Activated gamma-delta T cell (primary cell): ENCODE measurements at places on chromosomes 7 and 10.

GRCh38 chr10:96688789-96689188 lies 31.5 kb downstream of the PIK3AP1 start:
- no peak for DNase-seq

GRCh38 chr10:31855033-31855432 lies 73.6 kb downstream of the ARHGAP12 start:
- no peak for DNase-seq

DNA sequence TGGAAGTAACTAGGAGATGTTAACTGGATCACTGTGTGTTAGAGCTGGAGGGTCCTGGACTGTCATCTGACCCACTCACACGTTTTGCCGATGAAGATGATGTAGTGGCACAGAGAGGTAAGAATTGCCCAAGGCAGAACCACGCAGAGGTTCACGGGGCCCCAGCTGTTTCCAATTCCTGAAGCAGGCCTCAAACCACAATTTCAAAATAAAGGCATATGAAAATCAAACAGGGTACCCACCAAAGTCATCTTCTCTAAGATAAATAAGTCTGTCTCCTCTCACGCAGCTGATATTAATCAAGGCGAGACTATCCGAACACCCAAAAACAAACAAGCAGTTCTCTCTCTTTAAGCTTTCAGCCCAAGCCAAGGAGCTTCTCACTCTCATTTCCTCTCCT lies 113.3 kb upstream of the JCAD start:
- DNase-seq = no peak

- no peak for DNase-seq
Observed at GRCh38 chr10:12067336-12067735, 1.4 kb upstream of the DHTKD1 start.

DNA sequence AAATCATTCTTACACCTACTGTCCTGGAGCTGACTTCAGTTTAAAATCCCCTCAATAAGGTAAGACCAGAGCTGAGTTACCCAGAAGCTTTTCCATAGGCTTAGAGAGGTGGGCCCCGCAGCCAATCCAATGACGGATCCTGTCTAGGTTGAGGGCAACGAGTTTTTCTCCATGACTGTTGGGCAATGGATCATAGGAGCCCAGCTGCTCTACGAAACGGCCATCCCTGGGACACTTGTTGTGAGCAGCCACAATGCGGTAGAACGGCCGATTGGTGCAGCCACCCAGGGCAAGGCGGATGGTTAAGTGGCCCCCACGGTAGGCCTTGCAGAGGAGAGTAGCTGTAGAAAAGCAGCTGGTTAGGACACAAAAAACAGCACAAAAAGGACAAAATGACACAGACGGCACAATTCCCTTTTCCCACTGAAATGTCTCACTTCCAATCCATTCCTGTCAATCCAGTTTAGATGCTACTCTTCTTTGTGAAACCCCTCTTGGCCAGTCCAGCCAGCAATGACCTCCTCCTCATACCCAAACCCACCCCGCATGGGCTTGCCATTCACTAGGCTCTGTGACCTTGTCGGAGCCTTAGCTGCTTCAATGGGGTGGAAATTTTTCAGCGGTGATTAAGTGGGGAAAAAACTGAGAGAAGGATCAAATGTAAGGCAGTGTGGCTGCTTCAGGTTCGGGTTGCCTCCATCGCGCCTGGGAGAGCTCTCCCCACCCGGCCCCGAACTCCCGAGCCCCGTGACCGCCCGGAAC lies 580 bp downstream of the MRPS16 start:
- DNase-seq = no peak

DNA sequence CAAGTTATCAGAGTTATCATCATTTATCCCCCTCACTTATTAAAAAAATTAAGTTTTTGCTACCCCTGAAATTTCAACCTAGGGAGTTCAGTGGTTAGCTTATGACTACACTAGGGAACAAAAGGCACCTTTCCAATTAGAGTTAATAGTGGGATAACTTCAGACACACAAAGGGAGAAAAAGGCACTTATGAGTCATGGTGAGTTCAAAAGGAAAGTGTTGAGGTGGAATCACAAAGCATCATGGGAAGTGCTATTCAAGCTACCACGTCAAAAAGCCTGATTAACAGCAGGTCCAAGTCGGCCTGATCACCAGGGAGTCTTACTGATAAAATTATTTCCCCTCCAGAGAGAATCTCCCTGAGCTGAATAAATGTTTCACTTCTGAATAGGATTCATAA lies 165.7 kb downstream of the C7orf25 start:
- no peak for DNase-seq

GRCh38 chr7:2281541-2281940 lies 32.7 kb downstream of the SNX8 start:
- DNase-seq = no peak

DNA sequence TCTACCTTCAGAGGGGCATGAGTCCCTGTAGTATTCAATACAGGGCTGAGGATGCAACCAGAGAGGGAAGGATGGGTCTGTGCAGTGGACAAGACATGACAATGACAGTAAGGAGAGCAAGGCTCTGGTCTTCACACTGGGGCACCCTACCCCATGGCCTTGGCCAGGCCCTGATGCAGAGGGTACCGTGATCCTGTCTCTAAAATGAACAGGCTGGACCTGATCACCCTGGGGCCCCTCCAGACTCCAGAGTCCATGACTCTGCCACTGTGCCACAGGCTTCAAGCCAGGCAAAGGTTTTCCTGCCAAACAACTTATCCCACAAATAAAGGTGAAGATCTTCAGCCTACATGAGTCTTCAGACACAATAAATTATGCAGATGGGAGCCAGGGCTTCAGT lies 4.9 kb downstream of the MAT1A start:
- DNase-seq = no peak

DNA sequence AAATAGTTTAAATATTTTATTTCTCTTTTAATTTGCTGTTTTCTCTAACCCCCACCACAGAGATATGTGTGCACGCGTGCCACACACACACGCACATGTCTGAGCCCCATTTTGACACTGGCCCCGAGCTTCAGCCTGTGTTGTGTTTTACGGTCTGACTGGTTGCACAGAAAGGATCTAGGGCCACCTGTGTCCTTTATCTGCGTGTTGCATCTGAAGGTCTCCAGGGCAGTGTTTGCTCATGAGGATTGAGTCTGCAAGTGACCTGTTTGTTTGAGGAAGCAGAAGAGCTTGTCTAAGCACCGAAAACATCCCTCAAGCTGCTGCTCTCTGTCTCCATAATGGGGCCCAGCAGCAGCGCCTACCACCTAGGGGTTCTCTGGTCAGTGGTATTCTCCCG lies 266.4 kb upstream of the LYZL1 start:
- DNase-seq = no peak

GRCh38 chr10:68336754-68337351 lies 4.1 kb upstream of the PBLD start:
- no peak for DNase-seq

DNA sequence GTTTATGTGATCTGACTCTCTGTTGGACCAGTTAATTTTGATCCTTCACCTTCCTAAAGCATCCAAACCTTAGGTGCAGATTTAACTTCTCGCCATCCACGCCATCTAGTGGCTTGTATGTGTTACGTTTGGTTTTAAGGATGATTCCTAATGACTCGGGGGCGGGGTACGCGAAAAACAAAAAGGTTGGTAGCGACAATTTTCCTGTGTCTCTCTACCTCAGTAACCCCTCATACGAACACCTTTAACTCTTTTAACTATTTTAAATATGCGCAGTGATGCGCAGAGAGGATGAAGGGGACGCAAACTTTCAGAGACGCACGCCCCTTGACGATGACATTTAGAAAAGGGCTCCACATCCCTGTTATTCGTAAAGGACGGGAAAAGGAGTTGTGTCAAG lies 714 bp upstream of the KCND2 start:
- no peak for DNase-seq

- no peak for DNase-seq
Observed at GRCh38 chr10:12717981-12718707, 283.4 kb downstream of the CCDC3 start.

- no peak for DNase-seq
Observed at GRCh38 chr10:5720182-5720581, 35.5 kb downstream of the TASOR2 start.

DNA sequence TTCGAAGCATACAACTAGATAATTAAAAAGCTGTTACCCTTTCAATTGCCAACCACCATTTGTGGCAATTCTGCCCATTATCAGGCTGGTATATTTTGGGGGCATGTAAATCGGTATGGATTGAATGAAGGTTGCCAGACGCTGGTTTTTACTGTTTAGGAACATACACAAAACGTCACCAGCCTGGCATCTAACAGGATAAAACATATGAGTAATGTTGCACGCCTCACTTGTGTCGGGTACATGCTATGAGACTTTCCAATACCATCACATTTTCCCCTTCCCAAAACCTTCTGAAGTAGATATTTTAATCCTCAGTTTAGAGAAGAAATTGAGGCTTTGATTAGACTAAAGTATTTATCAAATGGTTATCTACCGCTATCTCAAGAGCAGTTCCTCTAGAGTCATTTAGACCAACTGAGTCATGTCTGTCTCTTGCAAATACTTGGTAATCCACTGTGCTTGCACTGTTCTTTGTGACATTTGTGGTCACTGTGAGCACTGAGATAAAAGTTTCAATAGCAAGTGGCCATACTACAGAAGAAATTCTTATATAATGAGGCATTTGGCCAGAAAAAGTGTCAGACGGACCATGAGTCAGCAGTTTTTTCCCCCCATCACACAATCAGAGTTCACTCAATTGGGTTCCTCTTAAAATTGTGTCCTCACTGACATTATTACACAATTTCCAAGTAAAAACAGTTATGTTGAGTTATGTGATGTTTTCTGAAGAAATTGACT lies 498.7 kb downstream of the NXPH1 start:
- no peak for DNase-seq

GRCh38 chr10:94591461-94592205 lies 46.0 kb downstream of the HELLS start:
- DNase-seq = no peak

DNA sequence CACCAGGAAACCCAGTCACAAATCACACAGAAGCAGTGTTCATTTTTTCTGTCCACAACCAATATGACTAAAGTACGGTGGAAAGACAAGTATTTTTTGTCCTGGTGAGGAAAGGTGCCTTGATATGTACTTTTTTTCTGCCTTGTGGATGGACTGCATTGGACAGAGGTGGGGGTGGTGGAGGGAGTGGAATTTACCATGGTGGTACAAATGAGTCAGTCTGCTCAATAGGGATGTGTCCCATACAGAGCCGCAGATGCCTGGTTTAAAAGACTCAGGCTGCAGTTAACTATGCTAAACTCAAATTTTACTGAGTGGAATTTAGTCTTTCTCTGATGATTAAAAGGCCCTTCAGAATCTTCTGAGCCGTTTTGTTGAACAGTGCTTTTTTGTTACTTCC lies 674.5 kb upstream of the GALNT17 start:
- no peak for DNase-seq

- DNase-seq = no peak
Observed at GRCh38 chr7:21429786-21430574, 2.1 kb downstream of the SP4 start.

- DNase-seq = no peak
Observed at GRCh38 chr7:3075441-3075840, 31.8 kb upstream of the CARD11 start.

DNA sequence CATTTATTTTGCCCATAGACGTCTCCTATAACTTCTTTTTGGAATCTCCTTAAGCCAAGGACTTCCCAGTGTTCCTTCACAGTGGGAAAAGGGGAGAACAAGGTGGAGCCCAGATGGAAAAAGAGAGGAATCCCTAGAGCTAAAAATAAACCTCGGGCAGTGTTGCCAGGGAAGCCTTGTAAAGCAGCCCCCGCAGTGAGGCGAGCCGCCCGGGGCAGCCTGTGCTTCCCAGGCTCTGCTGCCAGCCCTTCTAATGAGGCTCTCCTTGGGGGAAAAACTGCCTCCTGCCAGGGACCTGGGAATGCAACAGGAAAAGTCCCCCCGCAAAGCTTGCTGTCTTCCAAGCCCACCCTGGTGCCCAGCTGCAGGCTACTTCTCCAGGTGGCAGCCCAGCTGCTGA lies 71.7 kb downstream of the SH3PXD2A start:
- no peak for DNase-seq
